NCI-H1694 (cell line): ENCODE measurements at places on chromosomes 1 and 21.

- DNase-seq, result no peak
Observed at GRCh38 chr1:230191079-230191804, 124.2 kb downstream of the GALNT2 start.

GRCh38 chr1:22229379-22229778 lies 86.5 kb upstream of the WNT4 start:
- DNase-seq, result no peak

DNA sequence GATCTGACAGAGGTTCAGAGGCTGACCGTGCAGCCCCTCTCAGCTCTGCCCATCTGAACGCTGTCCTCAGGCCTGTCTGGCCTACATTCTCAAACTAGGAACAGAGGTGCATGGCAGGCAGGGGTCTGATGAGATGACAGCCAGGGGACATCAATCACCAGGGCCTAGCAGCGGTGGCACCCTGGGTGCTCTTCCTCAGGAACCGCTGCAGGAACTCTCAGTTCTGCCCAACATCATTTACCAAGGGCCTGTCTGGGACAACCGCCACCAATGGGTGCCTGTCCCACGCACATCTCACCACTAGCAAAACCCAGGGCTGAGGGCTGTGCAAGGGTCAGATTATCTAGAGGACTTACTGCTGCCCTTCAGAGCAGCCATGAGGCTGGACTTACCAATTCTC lies 245.7 kb downstream of the TOMM20 start:
- DNase-seq, result no peak

GRCh38 chr1:48848035-48848434 lies 71.3 kb upstream of the BEND5 start:
- DNase-seq, result no peak

DNA sequence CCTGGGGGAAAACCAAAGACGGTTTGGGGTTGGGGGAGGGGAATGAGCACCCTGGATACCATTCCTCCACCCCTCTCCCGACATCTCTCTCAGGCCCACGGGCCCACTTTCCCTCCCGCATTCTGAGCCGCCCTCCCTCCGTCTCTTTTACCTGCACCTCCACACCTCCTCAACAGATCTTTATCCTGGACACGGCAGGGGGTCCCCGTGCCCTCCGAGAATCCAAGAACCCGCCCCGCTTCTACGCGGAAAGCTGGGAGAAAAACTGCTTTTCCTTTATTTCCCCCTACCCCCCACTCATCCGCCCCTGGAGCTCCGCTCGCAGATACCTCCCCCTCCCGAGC lies 108.8 kb downstream of the NAV1 start:
- DNase-seq, result no peak

DNA sequence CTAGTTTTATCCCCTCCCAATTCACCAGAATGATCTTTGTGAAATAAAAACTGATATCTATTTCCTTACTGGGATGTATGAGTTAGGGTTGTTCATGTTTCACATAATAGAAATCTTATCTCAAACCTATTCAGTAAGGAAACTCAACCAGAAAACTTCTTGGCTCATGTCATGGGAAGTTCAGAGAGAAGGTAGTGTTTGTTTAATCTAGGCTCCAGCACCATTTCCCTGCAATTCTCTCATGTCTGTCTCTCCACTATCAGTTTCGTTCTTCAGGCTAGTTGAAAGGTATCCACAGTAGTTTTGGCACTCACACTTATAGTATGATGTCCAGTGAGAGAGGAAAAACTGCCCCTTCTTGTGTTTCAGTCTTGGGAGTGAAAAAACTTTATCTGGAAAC lies 34.6 kb upstream of the UHMK1 start:
- no peak for DNase-seq

- DNase-seq, result no peak
Observed at GRCh38 chr1:169392406-169392805, 24.4 kb downstream of the BLZF1 start.

GRCh38 chr1:171803045-171803444 lies 21.6 kb downstream of the METTL13 start:
- no peak for DNase-seq

DNA sequence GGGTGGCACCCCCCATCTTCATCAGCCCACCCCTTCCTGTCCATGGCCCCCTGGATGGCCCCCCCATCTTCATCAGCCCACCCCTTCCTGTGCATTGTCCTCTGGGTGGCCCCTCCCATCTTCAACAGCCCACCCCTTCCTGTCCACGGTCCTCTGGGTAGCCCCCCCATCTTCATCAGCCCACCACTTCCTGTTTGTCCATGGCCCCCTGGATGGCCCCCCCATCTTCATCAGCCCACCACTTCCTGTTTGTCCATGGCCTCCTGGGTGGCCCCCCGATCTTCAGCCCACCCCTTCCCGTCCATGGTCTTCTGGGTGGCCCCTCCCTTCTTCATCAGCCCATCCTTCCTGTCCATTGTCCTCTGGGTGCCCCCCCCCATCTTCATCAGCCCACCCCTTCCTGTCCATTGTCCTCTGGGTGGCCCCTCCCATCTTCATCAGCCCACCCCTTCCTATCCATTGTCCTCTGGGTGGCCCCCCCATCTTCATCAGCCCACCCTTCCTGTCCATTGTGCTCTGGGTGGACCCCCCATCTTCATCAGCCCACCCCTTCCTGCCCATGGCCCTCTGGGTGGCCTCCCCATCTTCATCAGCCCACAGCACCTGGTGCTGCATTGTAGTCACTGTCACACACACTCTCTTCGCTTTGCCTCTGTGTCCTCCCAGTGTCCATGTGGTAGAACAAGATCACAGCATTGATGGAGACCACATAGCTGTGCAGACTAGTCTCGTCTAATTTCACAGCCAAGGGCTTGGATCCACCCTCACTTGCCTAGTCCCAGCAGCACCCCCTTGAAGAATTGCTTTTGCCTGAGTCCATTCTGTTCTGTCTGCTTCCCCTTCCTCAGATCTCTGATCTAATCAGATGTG lies 95.9 kb downstream of the PCBP3 start:
- DNase-seq, result no peak

DNA sequence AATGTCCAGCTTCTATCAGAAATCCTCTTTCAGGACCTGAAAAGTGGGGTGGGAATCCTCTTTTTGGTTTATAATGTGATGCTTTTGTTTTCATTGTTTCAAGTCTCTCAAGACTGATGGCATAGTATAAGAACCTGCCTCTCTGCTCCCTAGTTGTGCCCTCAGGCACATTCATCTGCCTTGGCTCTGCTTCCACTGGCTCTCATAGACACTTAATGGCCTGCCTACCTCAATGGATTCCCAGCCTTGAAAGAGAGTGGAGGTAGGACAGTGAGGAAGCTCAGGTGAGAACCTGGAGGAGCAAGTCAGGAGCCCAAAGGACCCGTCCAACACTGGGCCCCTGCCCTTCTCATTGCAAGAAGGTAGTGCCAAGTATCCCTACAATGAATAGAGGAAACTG lies 4.8 kb downstream of the TTLL7 start:
- DNase-seq, result no peak

DNA sequence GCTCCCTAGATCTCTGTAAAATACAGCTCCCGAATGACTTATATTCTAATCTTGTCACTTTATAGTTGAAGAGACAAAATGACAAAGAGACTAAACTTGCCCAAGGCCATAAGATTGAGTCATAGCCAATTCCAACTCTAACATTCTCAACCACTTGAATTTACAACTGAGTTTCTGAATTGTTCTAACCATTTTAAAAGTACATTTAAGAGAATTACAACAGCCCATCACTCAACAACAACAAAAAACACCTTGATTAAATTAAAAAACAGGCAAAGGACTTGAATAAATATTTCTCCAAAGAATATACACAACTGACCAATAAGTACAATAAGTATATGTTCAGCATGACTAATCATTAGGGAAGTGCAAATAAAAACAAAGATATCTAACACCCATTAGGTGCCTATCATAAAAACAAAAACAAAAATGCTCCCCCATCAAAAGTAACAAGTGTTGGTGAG lies 8.7 kb upstream of the ADCY10 start:
- no peak for DNase-seq

DNA sequence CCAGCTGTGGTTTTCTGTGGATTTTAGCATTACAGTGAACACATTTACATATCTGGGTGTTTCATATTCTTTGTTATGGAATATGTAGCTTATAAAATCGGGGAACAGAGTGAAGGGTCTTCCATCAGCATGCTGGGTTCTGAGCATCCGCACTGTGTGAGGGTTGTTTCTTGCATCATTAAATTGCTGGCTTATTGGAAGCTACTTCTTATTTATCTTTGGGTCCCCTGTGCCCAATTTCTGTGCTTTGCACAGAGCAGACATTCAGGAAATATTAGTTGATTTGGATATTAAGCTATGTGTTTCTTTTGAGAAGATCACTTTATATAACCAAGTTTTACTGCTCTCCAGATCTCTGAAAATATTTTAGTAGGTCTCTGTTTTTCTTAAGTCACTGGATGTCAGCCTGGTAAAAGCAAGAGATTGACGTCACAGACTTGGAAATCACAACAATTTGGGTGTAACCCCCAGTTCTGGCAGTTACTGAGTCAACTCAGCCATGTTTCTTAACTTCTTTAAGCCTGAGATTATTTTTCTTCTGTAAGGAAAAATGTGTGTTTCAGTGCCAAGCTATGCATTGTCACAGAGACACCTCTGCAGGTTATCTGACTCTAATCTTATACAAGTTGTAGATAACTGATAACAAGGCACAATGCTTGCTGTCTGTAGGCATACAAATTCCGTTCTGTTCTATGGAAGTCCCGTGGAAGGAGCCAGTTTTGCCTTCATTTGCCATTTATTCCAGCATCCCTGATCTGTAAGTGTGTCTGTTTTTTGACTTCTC lies 258.3 kb upstream of the KAZN start:
- no peak for DNase-seq

DNA sequence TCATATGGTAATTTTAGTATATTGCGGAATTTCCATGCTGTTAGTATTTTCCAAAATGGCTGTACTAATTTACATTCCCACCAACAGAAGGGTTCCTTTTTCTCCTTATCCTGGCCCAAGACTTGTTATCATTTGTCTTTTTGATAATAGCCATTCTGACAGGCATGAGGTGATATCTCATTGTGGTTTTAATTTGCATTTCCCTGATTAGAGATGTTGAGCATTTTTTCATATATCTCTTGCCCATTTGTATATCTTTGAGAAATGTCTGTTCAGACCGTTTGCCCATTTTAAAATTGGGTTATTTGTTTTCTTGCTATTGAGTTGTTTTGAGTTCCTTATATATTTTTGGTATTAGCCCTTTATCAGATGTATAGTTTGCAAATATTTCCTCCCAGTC lies 14.0 kb downstream of the CAPZA1 start:
- DNase-seq, result no peak

- DNase-seq, result no peak
Observed at GRCh38 chr1:17731460-17731859, 23.7 kb upstream of the ACTL8 start.

GRCh38 chr1:69077633-69078032 lies 490.1 kb upstream of the LRRC7 start:
- no peak for DNase-seq

- DNase-seq, result no peak
Observed at GRCh38 chr1:202685641-202686040, 24.6 kb downstream of the SYT2 start.

GRCh38 chr1:190000365-190000872 lies 477.2 kb downstream of the BRINP3 start:
- no peak for DNase-seq

DNA sequence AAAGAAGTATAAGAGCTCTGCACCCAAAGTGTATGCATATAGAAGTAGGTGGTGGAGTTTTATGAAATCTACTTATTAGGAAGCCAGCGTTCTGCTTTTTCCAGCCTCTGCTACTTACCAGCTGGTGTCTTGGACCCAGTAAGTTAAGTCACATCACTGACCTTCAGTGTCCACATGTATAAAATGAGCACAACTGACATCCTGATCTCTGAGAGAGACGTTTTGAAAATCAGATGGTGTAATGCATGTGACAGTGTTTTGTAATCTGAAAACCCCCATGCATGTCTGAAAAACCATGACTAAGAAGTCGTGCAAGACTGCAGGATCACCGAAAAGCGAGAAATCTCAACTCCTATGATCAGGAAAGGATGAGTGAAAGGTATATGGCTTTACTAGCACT lies 2.0 kb downstream of the CR1 start:
- DNase-seq, result no peak

- no peak for DNase-seq
Observed at GRCh38 chr1:5994713-5995621, 2.7 kb upstream of the NPHP4 start.

DNA sequence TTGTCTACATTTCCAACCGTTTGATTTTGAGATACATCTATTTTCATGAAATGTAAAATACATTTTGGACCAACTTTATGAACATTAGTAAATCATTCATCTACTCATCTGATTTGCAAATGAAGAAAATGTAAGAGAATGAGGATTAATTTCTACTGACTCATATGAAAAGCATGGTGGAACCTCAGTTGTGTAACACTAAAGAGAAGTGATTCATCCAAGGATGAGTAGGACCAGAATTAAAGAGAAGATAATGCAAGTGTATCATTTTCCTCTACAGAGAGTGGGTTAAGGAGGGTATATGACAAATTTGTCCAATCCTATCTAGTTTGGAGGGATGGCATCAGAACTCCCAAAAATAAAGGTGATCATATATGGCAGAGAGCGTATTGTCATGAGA lies 1967.6 kb downstream of the MRPL39 start:
- DNase-seq, result no peak

DNA sequence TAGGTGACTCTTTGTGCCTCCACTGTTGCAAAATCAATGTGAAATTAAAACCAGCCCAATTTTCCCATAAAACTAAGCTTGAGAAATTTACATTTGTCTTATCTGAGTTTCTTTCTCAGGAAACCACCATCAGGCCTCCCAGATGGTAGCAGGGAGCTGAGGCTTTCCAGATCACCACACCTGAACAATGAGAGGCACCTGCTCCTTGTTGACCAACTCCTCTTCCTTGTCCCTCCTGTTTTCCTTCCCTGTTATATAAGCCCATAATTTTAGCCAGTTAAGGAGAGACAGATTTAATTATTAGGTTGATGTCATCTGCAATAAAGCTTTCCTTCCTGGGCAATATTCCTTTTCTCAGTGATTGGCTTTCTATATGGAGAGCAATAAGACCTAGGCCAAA lies 32.0 kb upstream of the C1orf185 start:
- DNase-seq, result no peak

DNA sequence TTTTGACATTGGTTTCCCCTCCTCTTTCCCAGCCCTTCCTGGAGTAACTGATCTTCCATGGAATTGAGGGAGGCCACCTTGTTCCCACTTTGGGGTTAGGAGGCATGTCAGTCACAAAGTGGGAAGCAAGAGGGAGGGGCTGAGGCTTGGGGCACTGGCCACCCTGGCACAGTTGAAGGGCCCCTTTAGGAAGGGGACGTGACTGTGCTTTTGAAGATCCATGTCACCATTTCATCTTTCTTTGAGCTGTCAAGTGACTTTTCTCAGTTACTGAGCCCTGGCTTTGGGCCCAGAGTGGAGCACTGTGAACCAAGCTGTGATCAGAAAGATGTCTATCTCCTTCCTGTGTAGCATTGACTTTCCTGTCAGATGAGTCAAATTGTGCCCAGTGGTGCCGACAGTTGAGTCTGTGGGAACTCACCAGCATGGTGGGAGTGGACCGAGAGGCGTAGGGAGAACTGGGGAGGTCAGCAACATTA lies 38.5 kb upstream of the TDRD10 start:
- DNase-seq, result no peak

- no peak for DNase-seq
Observed at GRCh38 chr1:173161510-173162221, 45.5 kb downstream of the TNFSF4 start.
